ENCODE measurements at places on chromosomes 1 and 21.

DNA sequence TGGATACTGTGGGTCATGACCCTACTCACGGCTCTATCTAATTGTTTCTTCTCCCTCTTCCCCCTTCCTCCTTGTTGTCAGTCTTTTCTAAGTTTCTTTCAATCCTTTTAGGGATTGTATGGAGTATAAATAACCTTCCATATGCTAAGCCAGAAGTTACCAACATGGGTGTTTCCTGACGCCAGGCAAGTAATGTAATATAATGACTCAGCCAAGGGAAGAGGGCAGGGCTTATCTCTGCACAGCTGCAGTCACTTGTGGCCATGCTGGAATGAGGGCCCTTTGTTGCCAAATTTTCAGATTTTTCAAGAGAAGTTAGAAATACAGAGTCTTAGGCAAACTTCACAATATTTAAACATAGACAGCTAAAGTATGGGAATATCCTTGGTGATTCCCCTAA, 194.6 kb downstream of the ST6GALNAC3 start:
- DNase-seq = no peak

DNA sequence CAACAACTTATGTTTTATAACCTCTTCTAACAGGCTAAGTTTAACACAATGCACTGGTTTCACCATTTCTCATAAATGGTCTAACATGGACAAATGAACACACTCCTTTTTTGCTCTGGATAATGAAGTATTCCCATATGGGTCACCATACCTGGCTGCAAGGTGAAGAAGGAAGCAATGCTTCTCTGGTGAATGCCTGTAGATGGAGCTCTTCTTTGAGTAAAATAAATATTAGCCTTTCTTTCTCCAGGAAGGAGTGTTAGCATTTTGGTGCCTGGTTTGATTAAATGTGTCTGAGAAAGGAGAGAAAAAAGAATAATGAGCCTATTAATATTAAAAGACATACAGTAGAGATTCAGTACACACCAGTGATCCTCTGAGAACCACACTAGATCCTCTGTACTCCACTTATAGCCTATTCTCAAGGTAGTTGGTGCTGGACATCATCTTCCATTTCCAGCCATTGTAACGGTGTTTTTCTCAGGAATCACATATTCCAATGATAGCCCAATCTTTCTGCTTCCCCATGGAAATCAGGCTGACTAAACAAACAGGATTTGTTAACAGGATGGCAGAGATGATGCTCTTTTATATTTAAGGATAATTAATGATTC, 17.6 kb downstream of the MTFR1L start:
- DNase-seq = no peak

- no peak for DNase-seq
Observed at GRCh38 chr1:212718499-212718898, 18.9 kb upstream of the BATF3 start.

GRCh38 chr21:25385911-25386474, 221.3 kb downstream of the MRPL39 start:
- DNase-seq = no peak

DNA sequence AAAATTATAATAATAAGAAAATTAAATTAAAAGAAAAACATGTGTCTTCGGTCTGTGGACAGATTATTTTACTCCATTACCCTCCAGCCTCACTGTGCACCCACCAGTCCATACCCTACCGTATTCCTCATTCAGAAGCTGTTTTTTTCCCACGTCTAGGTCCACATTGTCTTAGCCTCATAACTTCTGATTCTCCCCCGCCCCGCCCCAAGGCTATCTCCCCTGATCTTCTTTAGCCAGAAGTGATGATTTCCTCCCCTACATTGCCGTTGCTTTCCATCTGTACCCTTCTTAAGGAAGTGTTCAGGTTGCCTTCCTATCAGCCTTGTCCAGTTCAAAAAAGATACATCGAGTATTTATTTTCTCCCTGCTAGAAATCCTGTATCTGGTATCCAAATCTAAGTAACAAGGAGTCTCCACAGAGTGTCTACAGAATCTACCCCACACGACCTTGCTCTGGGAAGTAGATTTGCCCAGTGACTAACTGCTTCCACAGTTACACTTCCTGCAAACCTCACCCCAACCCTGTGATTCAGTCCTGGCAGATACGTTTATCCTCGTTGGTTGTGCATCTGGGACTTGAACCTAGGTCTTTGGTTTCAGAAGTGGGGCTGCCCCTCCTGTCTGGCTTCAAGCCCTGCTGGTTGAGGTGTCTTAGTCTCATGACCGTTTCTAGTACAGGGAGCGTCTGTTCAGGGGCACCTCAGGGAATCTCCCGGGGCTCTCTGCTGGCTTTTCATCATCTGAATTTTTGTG, 470.2 kb downstream of the CAMTA1 start:
- DNase-seq = no peak

Data from stimulated activated CD8-positive, alpha-beta memory T cell treated with anti-CD3 and anti-CD28 coated beads, Interleukin-4, amount 100 ng/mL, for 4 hours (primary cell).